ENCODE measurements at places on chromosomes 6 and 20.

DNA sequence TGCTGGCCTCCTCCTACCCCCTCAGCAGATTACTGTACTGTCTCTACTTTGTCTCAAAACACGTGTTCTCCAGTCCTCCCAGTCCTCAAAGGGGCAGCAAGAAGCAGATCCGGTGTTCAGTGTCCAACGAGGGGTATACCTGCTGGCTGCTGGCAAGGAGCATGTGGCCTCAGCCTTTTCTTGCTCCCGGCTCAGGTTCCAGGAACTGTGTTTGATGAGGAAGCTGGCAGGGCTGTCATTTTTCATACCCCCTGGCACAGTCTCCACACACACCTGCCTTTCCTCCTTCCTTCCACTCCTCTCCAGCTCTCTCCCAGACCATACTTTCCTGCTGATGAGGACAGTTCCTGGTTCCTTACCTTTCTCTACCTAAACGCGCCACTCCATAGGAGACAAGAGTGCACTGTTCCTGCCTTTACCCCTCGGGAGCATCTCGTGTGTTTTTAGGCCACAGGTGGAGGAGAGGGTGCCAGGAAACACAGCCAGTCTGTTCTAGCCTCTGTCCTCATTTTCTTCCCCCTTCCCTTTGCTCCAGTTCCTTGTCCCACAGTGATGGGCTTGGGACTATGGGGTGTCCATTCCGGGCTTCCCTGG lies 77.2 kb downstream of the SSR1 start:
- DNase-seq = no peak

DNA sequence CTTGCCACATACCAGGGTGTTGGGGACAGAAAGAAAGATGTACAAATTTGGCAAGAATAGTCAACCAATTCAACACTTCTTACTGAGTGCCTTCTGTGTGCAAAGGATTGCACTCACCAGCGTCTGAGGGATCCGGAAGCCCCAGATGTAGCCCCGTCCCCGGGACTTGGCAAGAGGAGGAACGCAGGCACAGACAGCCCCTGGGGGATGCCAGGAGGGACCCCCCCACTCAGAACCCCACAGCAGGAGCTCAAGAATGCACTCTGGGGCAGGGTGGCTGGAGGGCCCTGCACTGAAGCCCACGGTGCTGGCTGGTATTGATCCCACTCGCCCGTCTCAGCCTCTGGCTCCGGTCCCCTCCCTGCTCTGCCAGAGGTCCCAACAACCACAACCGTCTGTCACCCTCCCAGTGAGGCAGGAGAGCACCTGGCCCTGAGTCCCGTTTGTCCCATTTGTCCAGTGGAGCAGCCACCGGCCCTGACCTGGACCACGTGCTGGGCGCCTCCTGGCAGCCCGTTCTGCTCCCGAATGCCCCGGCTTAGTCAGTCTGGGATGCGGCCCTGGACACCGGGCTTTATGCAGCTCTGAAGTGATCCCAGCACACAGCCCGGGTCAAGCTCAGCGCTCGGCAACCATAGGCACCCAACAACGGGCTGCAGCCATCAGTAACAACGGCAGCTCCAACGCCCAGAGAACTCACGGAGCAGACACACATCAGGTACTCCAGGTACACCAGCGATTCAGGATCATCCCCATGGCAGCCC lies 128.7 kb downstream of the DLL1 start:
- no peak for DNase-seq

DNA sequence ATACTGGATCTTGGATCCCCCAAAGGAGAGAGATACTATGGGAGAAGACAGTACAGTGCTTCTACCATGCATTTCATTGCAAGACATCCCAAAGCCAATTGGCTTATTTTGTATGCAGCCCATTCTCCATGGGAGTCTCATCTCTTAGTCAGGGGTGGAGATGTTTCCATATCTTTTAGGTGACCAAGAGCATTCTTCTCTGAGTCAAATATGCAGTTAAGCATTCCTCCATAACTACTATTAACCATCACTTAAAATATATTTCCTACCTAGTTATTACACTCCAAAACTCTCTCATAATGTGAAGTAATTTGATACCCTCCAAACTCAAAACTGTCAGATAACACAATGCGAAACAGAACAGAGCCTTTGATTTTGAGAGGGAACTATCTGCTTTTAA lies 542.6 kb downstream of the HDGFL1 start:
- no peak for DNase-seq

GRCh38 chr20:52219441-52219840 lies 27.9 kb upstream of the ZFP64 start:
- DNase-seq = no peak

Data from activated CD4-positive, alpha-beta T cell treated with anti-CD3 and anti-CD28 coated beads, Interleukin-10, Interleukin-2, amounts not matched to agents 100 ng/mL and 50 ng/mL, durations not matched to agents 16 hours and 8 hours (primary cell).